T-helper 1 cell treated with Interleukin-12 subunit alpha and Interleukin-12 subunit beta and Interleukin-4 antibody, amounts not matched to agents 30 ng/mL and 1 ng/mL, for 36 hours (primary cell): ENCODE measurements at places on chromosomes 11 and 22. TPM values are rescaled to one million over a fixed set of nuclear protein-coding genes. Genes with fewer than 3 reads are reported as not detected.

Gene FAM181B
- not detected in 2 replicates for total RNA-seq

Gene MS4A6A
- not detected in 2 replicates for total RNA-seq

Gene OR4B1
- not detected in 2 replicates for total RNA-seq

Gene MN1
- 0.25 and 0.34 TPM in 2 replicates for total RNA-seq
